Naive thymus-derived CD8-positive, alpha-beta T cell (primary cell): ENCODE measurements at places on chromosomes 3 and 15.

GRCh38 chr15:63013052-63013808, 29.3 kb upstream of the TPM1 start:
- DNase-seq = no peak

- no peak for DNase-seq
Measured at GRCh38 chr15:33019354-33019981, 175.0 kb downstream of the FMN1 start.

- no peak for DNase-seq
Measured at GRCh38 chr3:149087208-149087607, 875 bp upstream of the HLTF start.

DNA sequence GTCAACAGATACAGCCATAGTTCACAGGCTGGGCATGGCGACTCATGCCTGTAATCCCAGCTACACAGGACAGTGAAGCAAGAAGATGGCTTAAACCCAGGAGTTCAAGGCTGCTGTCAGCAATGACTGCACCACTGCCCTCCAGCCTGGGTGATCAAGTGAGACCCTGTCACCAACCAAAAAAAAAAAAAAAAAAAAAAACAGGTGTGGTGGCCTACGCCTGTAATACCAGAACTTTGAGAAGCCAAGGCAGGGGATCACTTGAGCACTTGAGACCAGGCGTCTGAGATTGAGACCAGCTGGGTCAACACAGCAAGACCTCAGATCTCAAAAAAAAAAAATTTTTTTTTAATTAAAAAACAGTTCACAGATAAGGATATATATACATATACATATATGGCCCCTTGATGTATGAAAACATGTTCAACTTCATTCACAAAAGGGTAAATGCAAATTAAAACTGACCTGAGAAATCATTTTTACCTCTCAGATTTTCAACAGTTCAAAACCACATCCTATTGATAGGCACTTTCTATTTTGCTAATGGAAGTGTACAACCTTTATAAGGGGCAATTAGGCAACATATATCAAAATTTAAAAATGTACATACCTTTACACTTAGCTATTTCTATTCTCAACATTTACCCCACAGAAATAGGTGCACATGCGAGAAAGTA, 51.1 kb downstream of the OSBPL10 start:
- DNase-seq = no peak

DNA sequence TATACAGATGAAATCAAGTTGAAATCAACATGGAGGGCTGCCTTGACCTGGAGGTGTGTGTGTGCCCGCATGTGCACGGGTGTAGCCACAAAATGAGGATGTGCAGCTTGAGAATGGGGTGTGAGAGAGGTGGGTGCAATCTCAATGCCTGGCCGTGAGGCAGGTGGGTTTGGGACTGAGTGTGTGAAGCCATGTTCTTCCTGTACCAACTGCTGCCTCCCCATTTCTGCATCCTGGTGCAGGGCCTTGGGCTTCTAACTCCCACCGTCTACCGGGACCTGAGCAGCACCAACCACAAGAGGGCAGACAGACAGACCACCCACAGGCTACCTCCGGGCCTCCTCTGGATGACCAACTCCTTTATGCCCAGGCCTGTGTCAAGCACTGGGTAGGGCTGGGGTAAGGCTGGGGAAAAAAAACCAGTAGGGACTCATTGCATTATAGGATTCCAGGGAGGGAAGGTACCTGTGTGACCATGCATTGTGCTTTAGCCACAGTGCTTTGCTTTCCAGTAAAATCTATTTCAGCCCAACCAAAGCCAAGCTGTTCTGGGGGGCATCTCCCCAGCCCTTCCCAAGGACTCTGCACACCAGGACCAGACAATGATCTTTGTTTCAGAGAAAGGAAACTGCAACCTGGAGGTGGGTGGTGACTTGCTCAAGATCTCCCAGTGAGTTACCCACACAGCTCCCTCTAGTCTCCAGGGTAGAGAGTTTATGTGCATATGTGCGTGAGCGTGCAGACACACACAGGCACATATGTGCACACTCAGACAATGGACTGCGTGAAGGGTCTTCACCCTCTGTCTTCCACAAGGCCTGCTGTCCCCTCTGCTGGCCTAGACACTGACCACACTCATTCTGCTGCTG, 162.2 kb upstream of the TLE3 start:
- DNase-seq = no peak

DNA sequence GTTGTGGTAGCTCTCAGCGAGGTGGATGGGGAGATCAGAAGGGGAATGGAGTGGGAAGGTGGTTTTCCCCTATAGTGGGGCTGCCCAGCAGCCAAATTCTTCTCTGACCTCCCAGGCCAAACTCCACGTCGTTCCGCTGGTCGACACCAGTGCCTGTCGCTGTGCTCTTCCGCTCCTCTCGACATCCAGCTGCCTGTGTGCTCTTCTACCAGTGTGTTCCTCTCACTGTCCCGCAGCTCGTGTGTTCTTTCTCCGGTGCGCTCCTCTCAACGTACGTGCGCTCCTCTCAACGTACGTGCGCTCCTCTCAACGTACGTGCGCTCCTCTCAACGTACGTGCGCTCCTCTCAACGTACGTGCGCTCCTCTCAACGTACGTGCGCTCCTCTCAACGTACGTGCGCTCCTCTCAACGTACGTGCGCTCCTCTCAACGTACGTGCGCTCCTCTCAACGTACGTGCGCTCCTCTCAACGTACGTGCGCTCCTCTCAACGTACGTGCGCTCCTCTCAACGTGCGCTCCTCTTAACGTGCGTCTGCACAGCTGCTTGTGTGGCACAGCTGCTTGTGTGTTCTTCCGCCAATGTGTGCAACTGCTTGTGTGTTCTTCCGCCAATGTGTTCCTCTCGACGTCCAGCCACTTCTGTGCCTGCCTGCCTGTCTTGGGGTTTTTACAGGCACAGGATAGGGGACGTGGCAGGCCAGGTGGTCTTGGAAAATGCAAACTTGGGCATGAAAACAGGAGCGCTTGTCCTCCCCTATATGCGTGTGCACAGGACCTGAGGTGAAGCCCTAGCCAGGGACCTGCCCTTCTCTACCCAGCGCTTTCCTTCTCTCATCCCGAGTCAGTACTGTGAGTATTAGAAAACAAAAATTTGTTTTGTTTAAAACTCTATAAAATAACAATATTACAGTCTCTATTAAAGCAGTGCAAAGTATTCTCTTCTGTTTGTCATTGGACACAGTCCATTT, 991.1 kb downstream of the GBE1 start:
- no peak for DNase-seq

GRCh38 chr3:123168605-123169004, 33.1 kb upstream of the SEC22A start:
- no peak for DNase-seq

DNA sequence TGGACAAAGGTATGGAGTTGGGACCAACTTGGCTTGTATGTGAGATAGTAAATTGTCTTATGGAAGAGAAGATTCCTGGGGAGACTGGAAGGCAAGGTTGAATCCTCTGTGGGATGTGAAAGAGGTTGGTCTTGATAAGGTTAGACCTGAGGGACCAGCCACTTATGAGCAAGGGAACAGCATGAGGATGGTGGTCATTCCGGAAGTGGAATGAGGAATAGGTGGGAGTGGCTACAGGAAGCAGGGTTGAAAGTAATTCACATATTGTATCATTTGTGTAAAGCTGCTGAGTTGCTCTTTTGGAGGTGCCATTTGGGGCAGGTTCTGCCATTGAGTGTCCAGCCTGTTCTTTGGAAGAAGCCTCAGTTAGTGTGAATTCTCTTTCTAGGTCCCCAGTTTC, 13.2 kb downstream of the USP13 start:
- DNase-seq = no peak

- DNase-seq = no peak
Measured at GRCh38 chr3:47836986-47837385, 34.0 kb downstream of the DHX30 start.

DNA sequence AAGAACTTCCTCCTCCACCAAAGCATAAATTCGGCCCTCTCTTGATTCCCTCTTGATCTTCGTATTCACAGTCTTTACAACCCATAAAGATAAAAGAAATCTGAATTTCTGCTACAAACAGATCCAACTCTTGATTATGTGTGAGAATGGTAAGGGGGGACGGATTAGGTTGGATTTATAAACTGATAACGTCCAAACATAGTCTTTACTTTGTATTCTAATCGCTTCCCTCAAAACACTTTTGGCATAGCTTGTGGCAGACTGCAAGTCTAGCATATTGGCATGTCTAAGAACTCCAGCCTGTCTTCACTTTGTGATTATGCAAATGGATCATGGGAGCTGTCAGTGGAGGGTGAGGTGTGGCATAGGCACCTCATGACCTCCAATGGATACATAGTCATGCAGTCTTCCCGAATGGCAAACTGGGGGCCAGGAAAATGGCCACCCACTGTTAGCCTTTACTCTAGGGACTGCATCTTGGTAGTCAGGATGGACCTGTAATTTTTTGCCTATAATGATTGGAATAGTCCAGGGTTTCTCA, 24.3 kb upstream of the GPR171 start:
- DNase-seq = no peak

DNA sequence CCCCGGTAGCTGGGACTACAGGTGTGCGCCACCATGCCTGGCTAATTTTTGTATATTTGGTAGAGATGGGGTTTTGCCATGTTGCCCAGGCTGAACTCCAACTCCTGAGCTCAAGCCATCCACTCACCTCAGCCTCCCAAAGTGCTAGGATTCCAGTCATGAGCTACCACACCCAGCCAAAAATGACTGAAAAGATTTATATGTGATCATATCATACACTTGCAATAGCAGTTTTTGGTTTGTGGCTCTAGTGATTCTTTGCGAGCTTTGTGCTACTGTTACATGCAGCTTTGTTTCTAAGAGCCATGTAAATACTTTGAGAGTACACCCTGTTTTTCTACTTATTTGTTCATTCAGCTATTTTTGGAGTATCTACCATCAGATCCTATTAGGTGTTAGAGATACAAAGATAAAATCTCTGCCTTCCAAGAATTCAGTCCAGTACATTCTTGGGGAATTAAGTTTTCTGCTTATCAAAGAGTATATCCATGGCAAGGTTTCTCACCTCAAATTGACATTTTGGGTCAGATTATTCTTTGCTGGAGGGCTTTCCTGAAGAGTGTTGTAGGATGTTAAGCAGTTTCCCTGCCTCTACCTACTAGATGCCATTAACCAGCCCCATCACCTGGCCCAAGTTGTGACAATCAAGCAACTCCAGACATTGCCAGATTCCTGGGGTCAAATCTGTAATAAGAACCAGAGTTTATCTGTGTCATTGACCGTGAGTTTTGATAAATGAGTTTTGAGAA, 15.0 kb downstream of the SNAP23 start:
- DNase-seq = no peak

DNA sequence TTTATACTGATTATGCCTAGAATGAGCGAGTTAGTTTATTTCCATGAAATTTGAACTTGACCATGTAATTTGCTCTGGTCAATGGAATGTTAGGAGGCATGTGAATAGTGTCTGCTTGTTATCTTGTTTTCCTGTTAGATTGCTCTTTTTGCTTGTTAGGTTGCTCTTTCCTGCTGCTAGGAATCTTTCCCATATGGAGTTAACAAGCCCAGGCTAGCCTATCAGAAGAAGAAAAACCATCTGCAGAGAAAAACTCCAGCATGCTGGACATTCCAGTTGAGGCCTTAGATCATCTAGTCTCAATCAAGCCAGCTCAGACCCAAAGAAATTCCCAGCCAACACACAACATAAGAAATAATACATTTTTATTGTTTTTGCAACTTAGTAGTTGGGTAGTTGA, 470.2 kb upstream of the AGTR1 start:
- no peak for DNase-seq

- peak; percentile 7 for DNase-seq
Measured at GRCh38 chr3:126083138-126083445, 832 bp downstream of the SLC41A3 start.

- DNase-seq = no peak
Measured at GRCh38 chr3:39644176-39644575, 165.2 kb upstream of the MYRIP start.

DNA sequence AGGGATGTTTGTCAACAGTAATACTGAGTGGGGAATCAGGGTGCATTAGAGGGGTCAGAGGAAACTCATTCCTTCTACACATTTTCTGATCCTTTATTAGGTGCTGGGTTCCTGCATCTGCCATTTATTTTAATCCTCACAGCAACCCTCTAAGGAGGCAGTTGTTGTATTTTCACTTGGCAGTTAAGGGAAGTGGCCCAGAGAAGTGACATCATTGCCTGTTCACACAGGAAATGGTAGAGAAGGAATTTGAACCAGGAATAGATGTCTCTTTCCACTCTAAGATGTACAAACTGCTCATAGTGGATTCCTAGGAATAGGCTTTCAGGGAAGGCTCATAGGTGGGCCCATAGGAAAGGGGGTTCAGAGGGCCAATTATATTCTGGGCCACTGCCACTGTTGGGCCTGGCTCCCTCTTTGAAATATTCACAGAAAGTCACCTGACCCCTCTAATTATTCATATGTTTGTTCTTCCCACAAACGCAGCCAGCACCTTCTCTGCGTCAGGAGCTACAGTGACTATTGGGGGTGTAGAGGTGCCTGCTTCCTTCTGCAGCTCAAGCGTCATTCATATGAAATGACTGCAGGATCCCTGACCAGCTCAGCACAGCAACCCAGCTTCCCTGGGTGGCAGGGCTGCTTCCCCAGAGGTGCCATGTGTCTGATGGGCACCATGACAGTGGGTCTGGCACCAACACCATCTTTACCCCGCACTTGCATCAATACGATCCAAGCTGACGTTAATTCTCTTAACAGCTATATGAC, 163.9 kb upstream of the SMAD3 start:
- no peak for DNase-seq
